AG09319 (cell line): ENCODE measurements at places on chromosomes 11 and 22.

DNA sequence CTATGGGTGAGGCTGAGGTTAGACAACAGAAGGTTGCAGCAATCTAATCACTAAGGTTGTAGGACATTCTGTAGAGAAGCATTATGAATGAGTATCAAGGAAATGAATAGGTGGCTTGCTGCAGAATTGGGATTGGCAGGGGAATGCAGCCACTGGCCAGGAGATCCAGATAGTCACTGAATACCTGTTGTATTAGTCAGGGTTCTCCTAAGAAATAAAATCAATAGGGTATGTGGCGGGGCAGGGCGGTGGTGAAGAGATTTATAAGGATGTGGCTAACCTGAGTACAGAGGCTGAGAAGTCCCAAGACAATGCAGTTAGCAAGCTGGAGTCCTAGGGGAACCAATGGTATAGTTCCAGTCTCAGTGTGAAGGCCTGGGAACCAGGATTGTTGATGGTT is 163.0 kb downstream of the SPON1 start:
- DNase-seq, result no peak

GRCh38 chr11:47688111-47688510 is 27.1 kb downstream of the AGBL2 start:
- no peak for DNase-seq

DNA sequence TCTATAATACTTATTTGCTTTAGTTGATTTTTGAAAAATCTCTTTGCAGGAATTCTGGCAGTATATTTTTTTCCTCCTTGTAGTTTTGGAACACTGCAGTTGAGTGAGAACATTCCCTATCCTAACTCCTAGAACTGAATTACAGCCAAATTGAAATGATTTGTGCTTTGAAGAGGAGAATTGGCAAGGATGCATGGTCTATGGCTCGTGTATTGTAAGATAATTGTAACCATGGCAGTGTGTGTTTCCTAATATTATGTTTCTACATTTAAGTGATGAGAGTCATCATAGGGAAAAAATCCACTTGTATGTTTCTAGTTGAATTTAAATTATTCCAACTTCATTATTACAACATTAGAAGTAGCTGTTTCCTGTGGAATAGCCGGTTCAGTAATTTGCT is 80.9 kb upstream of the MYO18B start:
- no peak for DNase-seq

DNA sequence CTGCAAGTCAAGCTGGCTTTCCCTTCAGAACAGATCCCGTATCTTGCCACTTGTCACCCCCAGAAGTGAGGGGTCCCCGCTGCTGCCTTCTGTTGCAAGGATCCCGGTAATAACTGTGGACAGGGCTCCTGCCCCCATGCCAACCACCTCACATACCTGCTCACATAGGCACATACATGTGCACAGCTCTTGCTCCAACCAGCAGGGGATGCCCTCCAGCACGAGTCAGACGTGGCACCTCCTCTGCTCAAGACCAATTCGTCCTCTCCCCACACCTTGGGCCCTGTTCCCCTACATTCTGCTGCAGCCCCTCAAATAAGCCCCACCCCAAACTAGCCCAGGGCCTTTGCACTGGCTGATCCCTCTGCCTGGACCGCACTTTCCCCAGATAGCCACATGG is 163.3 kb downstream of the CRYBB2 start:
- no peak for DNase-seq
